Left cardiac atrium (tissue), 4 donors: ENCODE measurements at places on chromosomes 7 and 10. TPM values are rescaled to one million over a fixed set of nuclear protein-coding genes. Genes with fewer than 3 reads are reported as not detected.
A peak's percentile ranks its signal among the peaks of the same experiment; 100 is the strongest.

GRCh38 chr7:66877577-66878300, 43.3 kb upstream of the TMEM248 start:
- DNase-seq, result no peak

DNA sequence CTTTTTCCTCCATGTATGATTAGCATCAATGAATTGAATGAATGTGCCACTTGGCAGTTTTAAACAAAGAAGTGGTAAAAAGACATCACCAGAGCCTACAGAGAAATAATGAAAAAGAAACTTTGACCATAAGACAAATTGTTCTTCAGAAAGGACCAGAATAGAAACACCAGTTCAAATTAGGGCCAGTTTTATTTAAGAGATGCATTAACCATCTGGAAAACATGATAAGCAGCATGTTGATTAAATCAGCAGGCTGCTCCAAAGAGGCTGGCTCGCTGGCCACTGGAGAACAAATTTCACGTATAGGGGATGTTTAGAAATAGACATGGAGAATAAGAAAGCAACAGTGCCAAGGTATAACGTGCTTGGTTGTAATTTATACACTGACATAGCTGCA, 242.3 kb upstream of the AOAH start:
- no peak for DNase-seq

DNA sequence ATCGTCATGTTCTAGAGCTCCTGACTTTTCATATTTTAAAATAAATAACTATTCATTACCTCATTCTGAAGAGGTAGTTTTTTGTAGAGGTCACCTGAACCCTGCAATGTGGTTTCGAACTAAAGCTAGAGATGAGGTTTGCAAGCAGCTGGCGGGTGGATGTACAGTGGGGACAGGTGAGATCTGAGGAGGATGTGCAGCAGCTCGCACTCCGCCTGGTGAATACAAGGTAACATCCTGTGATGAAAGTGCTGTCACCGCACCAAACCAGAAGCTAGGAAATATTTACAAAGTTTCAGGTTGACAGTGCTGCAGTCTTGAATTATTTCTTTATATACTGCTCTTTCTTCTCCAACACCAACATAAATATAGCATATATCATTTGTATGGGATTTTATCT, 26.5 kb downstream of the NDUFB2 start:
- DNase-seq, result no peak

DNA sequence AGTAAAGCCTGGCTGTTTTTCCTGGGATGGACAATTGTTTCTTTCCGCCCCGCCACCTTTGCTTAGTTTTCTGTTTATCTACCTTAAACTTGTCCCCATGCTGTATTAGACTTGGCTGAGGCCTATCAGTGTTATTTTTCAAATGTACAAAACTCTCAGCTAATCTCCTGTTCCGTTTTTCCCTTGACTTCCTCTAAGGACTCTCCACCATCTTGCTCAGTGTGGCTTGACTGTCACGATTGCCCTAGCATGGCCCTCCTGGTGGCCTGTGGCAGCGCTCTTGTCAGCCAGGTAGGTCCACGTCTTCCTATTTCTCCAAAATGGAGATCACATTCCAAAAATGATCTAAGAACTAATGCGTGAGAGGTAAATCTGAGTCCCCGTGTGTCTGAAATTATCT, 36.7 kb downstream of the BAIAP2L1 start:
- no peak for DNase-seq

DNA sequence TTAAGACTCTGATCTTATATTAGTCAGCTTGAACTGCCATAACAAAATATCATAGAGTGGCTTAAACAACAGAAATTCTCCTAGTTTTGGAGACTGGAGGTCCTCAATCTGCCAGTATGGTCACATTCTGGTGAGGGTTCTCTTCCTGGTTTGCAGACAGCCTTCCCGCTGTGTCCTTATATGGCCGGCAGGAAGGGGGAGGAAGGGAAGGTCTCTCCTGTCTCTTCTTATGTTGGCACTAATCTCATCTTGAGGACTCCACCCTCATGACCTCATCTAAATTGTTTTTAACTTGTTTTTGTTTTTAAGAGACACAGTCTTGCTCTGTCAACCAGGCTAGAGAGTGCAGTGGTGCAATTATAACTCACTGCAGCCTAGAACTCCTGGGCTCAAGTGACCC, 53.1 kb downstream of the VPS41 start:
- DNase-seq, result no peak

DNA sequence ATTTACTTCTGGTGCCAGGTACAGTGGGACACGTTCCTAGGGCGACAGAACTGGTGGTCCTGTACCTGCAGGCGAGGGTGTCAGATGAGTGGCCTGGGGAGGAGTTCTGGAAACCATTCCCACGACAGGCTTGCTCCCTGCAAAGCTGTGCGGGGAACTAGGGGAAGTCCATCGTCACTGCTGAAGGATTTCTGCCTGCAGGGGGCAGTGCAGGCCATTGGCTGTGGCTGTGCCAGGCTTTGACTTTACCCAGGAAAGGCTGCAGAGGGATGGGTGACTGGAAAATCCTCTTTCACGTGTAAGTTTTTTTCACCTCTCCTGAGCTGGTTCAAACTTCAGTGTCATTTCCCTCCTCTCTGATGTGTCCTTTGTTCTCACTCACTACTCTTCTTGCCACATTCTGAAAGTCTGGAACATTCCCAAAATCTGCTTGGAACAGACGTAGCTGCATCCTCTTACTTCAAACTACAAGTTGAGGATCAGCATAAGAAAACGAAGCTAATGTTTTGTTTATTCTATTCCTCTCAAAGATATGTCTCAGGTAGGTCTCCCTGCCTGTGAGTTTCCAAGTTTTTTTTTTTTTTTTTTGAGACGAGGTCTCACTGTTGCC, 126.5 kb downstream of the SH2D4B start:
- peak; percentile 77 for DNase-seq

DNA sequence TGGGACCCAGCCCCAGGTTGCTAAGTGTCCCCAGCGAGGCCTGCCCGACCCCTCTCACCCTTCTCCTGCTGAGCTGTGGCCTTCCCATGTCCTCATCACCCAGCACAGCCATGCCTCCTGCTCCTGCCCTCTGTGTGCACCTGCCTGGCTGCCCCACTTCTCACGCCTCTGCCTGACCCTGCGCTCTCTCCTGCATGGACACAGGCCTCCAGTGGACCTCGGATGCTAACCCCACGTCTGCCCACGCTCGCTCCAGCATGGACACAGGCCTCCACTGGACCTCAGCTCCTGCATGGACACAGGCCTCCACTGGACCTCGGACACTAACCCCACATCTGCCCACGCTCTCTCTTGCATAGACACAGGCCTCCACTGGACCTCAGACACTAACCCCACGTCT, 111.6 kb downstream of the ADARB2 start:
- no peak for DNase-seq

GRCh38 chr7:55309040-55309991, 55.8 kb upstream of the LANCL2 start:
- no peak for DNase-seq

- DNase-seq, result peak; percentile 89
Observed at GRCh38 chr7:35253710-35254495, at the start of gene TBX20. Gene TBX20 (minus strand): TSS chr7:35254100. CDS start chr7:35253620, 480 bp downstream.

DNA sequence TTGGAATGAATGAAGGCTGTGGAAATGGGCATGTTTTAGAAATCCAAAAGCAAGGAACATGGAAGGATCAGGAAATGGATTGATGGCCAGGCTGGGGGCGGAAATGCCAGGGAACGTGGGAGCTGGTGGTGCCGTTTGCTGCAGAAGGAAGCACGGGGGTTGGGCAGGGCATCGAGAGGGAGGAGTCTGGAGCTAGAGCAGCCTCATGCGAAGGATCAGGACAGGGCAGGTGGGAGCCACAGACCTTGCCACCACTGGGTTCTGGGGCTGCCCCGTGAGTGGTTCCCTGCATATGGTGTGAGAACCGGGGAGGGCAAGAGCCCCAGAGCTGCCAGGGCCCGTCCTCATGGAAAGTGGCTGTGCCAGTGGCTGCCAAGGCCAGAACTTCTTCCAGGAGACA, 193.8 kb upstream of the ZNF32 start:
- DNase-seq, result no peak

DNA sequence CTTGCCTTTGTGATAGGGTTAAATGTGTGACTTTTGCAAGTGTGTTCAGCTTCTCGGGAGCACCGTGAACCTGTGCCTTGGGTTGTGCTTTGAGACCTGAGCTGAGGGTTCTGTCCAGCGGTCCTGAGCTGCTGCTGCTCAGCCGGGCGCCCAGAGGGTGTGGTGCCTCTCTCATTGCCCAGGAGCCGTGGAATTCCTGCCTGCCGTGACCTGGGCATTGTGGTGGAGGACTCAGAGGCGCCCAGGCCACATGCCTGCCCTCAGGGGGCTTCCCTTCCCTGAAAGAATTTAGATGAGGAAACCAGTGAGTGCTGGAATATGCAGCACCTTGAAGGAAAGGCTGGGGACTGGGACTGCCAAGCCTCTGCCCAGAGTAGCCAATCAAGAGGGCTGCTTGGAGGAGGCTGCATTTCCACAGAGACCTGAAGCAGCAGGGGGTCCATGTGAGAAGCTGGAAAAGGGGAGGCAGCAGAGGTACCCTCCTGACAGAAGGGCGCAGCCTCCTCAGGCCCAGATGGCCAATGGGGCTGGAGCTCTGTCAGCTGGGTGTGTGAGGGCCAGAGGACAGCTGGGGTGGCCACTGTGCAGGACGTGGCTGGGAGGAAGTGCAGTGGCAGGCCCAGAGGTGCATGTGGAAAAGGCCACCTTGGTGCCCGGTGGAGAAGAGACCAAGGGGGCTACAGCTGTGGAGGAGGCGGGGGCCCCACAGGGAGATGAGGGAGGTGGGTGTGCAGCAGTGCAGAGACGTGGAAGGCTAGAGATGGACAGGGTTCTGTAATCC, 107.3 kb downstream of the NKX6-2 start:
- peak; percentile 10 for DNase-seq

DNA sequence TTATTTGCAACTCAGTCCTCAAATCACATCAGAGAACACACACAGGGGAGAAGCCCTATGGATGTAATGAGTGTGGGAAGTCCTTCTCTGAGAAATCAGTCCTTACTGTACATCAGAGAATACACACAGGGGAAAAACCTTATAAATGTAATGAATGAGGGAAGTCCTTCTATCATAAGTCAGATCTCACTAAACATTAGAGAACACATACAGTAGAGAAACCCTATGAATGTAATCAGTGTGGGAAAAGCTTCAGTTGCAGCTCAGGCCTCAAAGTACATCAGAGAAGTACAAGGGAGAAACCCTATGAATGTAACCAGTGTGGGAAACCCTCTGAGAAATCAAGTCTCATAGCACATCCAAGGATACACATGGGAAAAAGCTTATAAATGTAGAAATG, 39.0 kb upstream of the ZNF248 start:
- DNase-seq, result no peak

GRCh38 chr7:75604408-75604807, 112.3 kb downstream of the SPDYE5 start:
- no peak for DNase-seq

GRCh38 chr7:133649593-133649992, 396.7 kb downstream of the EXOC4 start:
- DNase-seq, result no peak

- DNase-seq, result peak; percentile 84
Observed at GRCh38 chr10:119206603-119207365, 587 bp upstream of the GRK5 start.

DNA sequence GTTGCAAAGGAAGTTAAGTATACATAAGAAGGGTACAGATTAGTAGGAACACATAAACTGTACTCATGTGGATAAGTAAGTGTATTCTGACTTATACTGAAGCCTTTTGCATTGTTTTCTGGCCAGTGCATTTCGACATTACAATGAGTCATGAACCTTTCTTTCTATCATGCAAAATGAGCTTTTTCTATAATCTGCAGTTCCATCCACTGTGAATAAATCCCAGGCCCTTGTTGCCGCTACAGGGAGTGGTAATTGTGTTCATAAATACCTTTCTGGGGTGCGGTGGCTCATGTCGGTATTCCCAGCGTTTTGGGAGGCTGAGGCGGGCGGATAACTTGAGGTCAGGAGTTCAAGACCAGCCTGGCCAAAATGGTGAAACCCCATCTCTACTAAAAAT, 858.3 kb downstream of the GRM8 start:
- no peak for DNase-seq

DNA sequence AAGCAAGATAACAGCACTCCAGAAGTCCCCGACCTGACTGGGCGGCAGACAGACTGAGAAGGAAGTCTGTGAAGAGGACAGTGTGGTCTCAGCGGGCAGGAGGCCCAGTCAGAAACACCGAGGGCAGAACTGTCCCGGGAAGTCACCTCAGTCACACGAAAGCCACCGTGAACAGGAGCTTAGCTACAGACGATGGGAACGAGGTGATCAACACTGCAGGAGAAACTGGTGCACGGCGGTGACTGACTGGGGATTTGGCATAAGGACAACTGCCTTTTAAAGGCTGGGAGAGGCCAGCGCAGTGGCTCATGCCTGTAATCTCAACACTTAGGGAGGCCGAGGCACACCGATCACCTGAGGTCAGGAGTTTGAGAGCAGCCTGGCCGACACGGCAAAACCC, 217.8 kb downstream of the PTPRN2 start:
- peak; percentile 1 for DNase-seq

- peak; percentile 48 for DNase-seq
Observed at GRCh38 chr7:105014693-105015389, 836 bp downstream of the KMT2E start.

GRCh38 chr7:20310963-20311742, 19.5 kb upstream of the ITGB8 start:
- no peak for DNase-seq

GRCh38 chr7:30910411-30911073, 1.1 kb upstream of the AQP1 start:
- DNase-seq, result no peak

GRCh38 chr7:37709631-37710509, 26.3 kb downstream of the GPR141 start:
- no peak for DNase-seq

RALA gene
- total RNA-seq, result 21.6 TPM

CXCL12 gene
- total RNA-seq, result 248 TPM

FAM237B gene
- total RNA-seq, result not detected

ASL gene
- total RNA-seq, result 11.1 TPM

NUTM2E gene
- total RNA-seq, result not detected

TYW1B gene
- 1.4 TPM for total RNA-seq

NRG3 gene
- total RNA-seq, result 0.21 TPM
